ENCODE measurements at places on chromosomes 11 and 22.

DNA sequence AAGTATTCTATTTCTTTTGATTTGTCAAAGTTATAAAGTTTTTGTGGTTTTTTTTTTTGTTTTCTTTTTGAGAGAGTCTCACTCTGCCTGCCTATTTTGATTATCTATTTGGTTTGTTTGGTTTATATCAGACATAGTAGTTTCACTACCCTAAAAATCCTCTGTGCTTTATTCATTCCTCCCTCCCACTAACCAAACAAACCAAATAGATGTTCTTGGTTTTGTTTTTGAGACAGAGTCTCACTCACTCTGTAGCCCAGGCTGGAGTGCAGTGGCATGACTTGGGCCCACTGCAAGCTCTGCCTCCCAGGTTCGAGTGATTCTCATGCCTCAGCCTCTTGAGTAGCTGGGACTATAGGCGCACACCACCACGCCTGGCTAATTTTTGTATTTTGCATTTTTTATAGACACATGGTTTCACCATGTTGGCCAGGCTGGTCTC, 67.9 kb downstream of the ENTHD1 start:
- no peak for DNase-seq

GRCh38 chr11:28675183-28675582, 567.0 kb downstream of the METTL15 start:
- DNase-seq = no peak

DNA sequence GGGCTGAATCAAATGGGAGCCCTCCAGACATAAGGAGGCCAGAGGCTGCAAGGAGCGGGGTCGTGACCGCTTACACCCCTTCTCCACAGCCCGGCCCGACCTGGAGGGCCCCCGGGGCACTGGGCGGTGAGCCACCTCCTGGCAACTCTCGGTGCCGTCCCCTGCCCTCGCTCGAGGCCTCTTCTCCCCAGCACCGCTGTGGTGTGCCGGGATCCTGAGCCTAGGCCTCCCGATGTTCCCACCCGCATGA, 432 bp upstream of the GP1BB start:
- DNase-seq = no peak

GRCh38 chr11:6616596-6617250, 2.5 kb downstream of the TPP1 start:
- no peak for DNase-seq

- no peak for DNase-seq
These were observed 13.5 kb downstream of the PIK3IP1 start for GRCh38 chr22:31278626-31279326.

- no peak for DNase-seq
These were observed 33.9 kb upstream of the SOX10 start for GRCh38 chr22:38017939-38018885.

DNA sequence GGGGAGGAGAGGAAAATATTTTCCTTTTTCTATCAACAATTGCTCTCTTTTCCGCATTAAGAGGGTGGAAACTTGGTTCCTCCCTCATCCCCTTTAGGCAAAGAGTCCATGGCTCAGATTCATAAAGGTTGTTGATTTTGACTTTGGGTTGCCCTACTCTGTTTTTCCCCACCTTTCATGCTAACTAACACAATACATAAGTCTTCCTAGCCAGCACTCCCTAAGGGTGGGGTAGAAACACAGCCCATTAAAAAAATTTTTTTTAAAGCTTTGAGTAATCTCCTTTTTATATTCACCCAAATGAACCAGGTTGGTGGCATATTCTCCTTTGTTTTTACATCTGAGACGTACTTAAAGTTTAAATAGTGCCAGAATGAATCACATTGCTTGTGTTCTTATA, 20.0 kb upstream of the LIN7C start:
- DNase-seq = no peak

GRCh38 chr22:46408568-46409506, 73.3 kb downstream of the TRMU start:
- no peak for DNase-seq

- no peak for DNase-seq
These were observed 5.5 kb downstream of the TCIRG1 start for GRCh38 chr11:68044145-68044813.

DNA sequence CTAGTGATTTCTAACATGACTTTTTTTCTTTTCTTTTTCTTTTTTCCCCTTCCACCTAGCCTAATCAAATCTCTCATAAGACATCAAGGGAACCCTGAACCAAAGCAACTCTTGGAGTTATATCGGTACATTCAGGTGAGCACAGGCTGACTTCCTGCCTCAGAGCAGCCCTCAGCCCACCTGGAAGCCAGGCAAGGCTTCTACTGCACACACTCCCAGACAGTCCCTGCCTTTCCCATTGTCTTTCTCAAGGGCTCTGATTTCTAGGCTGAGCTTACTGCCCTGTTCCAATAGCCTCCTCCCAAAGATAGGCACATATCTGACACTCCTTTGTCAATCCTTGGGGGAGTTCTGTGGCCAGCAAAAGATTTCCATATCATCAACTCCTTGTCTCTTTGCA, 629.5 kb downstream of the NTM start:
- no peak for DNase-seq

DNA sequence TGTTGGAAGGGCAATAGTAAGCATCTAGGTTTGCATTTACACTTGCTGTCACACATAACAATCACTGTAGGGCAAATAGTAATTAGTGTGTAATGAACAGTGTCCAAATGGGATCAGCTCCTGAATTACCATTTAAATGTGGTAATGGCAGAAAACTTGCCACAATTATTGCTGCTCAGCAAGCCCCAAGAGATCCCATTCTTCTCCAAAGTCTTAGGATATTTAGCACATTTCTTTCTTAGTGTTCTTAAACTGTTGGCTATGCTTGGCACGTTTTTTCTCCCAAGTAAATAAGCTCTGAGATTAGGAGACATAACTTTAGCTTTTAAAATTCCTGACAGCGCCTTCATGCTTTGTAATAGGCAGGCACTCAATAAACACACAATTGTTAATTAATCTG, 1037.0 kb downstream of the DLG2 start:
- no peak for DNase-seq

- DNase-seq = no peak
These were observed 57.4 kb upstream of the ARHGAP42 start for GRCh38 chr11:100629671-100630070.
